ENCODE measurements at places on chromosomes 16 and 17. TPM values are rescaled to one million over a fixed set of nuclear protein-coding genes. Genes with fewer than 3 reads are reported as not detected.

The SMARCE1 gene
- 48.7 TPM for total RNA-seq

The RAB40C gene
- 11.3 TPM for total RNA-seq

The ACE gene
- 1.1 TPM for total RNA-seq

The ZNF23 gene
- total RNA-seq, result 12.7 TPM

The CYGB gene
- total RNA-seq, result 7.1 TPM

The ZNF594 gene
- 7.8 TPM for total RNA-seq

The SGCA gene
- 2.1 TPM for total RNA-seq
